Keratinocyte (primary cell): ENCODE measurements at places on chromosomes 5 and 9.

DNA sequence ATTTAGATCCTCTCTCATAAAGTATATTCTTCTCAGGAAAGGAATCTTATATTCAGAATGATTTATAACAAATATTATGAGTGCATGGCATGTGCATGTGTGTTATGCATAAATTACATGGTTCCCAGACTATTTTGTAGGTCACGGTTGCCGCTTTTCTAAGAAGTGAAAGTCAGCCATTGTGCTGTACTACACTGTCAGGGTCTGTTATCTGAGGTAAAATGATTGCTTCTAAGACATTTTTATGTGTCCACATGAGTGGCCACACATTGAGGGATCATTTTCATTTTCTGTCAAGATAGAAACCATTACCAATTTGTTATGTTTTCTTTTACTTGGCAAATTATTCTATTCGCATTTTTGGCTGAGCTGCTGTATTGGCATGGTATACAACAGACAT is 210.8 kb downstream of the CWC27 start:
- DNase-seq, result no peak
- H3K4me1 ChIP-seq, result no peaks in the 10 kb centered on the region
- H3K4me3 ChIP-seq, result no peak overlapping the region
- no peak overlapping the region for H3K27ac ChIP-seq

- no peaks in the 10 kb centered on the region for H3K4me1 ChIP-seq
- no peak overlapping the region for H3K4me3 ChIP-seq
- no peaks in the 10 kb centered on the region for H3K27me3 ChIP-seq
- H3K36me3 ChIP-seq, result peaks cover 17% of the 10 kb centered on the region
These were observed 15.4 kb downstream of the REEP5 start for GRCh38 chr5:112906637-112907036.

DNA sequence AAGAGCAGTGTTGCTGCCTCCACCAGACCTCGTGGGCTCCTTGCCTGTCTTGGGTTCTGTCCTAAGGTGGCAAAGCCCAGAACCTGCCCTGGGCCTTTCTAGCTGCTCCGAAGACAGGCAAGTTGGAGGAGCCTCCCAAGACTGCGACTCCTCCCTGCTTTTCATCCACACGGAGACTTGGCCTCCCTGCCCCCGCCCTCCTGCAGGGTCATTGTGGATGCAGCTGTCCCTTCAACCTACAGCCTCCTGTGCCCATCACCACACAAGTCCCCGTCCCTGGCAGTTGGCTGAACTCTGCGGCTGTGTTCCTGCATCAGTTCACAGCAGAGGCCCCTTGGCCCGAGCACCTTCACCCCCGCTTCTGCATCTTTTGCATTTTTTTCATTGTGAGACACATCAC is 59.2 kb downstream of the WNK2 start:
- no peaks in the 10 kb centered on the region for H3K36me3 ChIP-seq
- H3K4me3 ChIP-seq, result no peak overlapping the region
- no peak for DNase-seq
- no peaks in the 10 kb centered on the region for H3K4me1 ChIP-seq
- peaks cover 11% of the 10 kb centered on the region for H3K27me3 ChIP-seq

DNA sequence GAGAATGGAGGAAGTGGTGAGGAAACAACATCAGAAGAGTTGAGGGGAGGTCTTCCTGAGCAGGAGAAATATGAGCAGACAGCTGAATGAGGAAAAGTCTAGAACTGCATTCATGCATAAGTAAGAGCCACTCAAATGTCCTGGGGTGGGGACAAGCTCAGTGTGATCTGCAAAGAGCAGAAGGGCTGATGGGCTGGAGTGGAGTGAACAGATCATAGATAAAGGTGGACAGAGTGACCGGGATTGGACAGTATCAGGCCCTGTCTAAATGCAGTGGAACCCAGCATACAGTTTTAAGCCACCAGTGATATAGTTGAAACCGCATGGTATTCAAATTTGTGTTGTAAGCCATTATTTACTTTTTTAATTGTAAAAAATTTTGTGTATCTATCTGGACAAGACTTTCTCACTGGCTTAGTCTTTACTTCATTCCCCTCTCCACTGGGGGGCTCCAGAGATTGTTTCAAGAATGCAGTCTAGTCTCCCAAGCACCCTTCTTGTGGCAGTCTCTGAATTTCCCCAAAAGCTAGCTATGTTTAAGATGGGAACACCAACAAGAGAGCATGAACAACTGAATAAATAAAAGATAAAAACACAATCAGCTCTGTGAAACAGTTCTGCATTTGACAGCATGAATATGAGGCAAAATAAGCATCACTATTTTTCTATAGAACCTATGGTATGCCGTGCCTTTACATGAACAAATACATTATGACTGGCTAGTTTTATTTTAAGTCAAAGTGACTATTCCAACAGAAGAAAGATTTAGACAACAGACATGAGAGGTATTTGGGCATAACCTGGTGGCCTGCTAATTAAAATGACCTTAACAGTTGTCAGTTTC is 10.7 kb upstream of the STK32A start:
- no peaks in the 10 kb centered on the region for H3K36me3 ChIP-seq
- no peaks in the 10 kb centered on the region for H3K27me3 ChIP-seq
- H3K27ac ChIP-seq, result no peak overlapping the region
- DNase-seq, result no peak

- H3K4me1 ChIP-seq, result no peaks in the 10 kb centered on the region
- H3K27ac ChIP-seq, result no peak overlapping the region
- no peak for DNase-seq
- H3K4me3 ChIP-seq, result no peak overlapping the region
- no peaks in the 10 kb centered on the region for H3K36me3 ChIP-seq
- H3K27me3 ChIP-seq, result no peaks in the 10 kb centered on the region
These were observed 8.0 kb upstream of the CCDC112 start for GRCh38 chr5:115304496-115304895.

DNA sequence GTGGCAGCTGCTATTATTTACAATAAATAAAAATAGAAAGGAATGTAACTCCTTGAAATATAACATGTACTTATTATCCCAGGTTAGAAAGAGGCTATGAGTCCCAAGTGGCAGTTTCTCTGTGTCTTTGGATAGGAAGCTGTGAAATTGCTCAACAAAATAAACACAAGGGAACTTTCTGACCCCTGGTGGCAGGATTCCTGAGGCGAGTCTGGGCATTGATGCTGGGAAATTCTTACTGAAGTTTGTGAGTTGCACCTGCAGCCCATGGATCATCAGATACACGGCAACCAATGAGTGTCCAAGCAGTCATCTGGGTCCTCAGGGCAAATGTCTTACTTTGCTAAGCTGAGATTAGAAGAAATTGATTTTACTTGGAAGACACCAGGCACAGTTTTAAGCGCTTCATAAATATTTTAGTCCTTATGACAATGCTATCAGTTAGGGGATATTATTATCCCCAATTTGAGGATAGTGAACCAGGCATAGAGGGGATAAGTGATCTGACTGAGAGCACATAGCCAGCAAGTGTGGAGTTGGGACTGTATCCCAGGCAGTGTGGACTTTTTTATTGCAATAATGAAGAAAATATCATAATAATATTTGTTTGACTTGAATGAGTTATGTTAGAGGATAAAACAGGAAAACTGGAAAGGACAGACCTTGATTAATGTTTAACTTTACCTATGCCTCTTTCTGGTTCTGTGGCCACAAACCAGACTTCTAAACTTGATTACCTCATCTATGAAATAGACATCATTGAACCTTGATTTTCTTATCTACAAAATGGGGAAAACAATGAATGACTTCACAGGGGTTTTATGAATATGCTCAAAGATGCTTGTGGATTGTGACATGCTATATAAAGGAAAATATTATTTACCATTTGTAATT is 265.5 kb upstream of the ADAMTSL1 start:
- no peak overlapping the region for H3K27ac ChIP-seq
- peaks cover 3% of the 10 kb centered on the region for H3K27me3 ChIP-seq
- DNase-seq, result peak; percentile 5

DNA sequence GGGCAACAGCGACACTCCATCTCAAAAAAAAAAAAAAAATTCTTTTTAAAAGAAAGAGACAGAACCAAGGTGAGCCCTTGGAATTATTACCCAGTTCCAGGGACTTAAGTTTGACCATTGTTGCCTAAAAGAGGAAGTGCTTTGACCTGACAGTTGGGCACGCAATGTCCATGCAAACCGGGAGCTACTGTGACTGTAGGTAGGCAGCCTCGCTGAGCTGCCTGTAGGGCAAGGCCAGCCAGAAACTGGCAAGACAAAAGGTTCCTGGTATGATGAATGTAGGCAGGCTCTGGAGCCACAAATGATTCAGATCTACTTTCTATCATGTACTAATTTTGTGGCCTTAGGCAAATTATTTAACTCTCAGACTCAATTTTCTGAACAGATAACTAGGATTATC is 334.8 kb upstream of the ZNF462 start:
- H3K36me3 ChIP-seq, result no peaks in the 10 kb centered on the region
- no peak overlapping the region for H3K4me3 ChIP-seq
- no peak overlapping the region for H3K27ac ChIP-seq
- DNase-seq, result peak; percentile 9

- H3K4me1 ChIP-seq, result no peaks in the 10 kb centered on the region
- H3K4me3 ChIP-seq, result no peak overlapping the region
- peaks cover 17% of the 10 kb centered on the region for H3K36me3 ChIP-seq
- no peak overlapping the region for H3K27ac ChIP-seq
- no peaks in the 10 kb centered on the region for H3K27me3 ChIP-seq
These were observed 42.9 kb downstream of the LRRTM2 start for GRCh38 chr5:138832218-138832617.

DNA sequence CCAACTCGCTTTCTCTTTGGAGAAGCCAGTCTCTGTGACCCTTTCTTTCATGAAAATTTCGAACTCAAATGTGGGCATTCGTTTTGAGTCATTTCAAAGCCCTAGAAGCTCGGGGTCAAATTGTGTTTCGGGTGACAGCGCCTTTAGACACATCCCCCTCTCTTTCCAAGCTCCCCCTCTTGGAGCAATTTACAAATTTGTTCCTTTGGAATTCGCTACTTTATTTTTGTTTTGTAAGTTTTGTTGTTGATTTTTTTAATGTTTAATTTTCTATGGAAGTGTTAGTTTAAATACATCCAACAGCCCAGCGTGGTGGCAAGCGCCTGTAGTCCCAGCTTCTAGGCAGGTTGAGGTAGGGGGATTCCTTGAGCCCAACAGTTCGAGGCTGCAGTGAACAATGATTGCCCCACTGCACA is 4.6 kb upstream of the BARX1 start:
- H3K4me1 ChIP-seq, result no peaks in the 10 kb centered on the region
- H3K27ac ChIP-seq, result no peak overlapping the region
- H3K4me3 ChIP-seq, result no peak overlapping the region
- H3K27me3 ChIP-seq, result peaks cover 73% of the 10 kb centered on the region

DNA sequence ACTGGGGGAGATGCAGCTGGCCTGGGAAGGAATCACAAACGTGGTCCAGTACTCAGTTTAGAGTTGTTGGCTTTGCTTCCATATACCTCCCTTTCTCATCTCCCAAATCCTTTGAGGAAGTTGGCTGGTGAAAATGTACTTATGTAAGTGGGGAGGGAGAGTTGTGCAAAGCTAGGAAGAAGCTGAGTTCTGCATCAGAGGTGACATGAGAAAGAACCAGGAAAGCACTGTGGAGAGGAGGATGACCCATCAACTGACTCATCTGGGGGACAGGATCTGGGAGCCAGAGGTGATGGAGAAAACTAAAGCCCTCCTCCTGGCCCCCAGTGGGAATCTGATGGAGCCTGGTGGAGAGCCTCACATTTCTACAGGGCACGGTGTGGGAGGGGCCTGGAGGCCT is 16.2 kb downstream of the KCNMB1 start:
- H3K4me3 ChIP-seq, result no peak overlapping the region
- H3K27ac ChIP-seq, result no peak overlapping the region
- no peaks in the 10 kb centered on the region for H3K4me1 ChIP-seq
- DNase-seq, result no peak
- H3K27me3 ChIP-seq, result no peaks in the 10 kb centered on the region

GRCh38 chr5:134526483-134527155 is 1.1 kb downstream of the JADE2 start:
- peak overlapping the region; percentile 74 for H3K27ac ChIP-seq
- H3K36me3 ChIP-seq, result no peaks in the 10 kb centered on the region
- no peaks in the 10 kb centered on the region for H3K27me3 ChIP-seq
- peak overlapping the region; percentile 57 for H3K4me3 ChIP-seq

DNA sequence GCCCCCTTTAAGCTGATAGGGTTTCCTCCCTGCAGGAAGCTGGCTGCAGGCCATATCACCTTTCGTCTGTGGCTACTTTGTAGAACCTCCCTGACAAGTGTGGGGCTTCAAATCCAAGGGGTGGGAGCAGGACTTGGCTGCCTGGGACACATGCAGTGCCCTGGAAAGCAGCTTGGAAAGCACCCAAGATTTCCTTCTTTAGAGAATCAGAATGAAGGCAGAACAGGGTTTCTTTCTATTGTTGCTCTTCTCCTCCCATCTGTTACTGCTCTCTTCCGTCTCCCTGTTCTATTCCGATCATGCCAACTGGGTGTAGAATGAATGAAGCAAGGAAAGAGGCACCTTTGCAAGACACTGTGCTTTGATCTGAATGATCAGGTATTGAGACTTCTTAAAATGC is 282.2 kb downstream of the MED10 start:
- H3K36me3 ChIP-seq, result no peaks in the 10 kb centered on the region
- no peaks in the 10 kb centered on the region for H3K27me3 ChIP-seq
- DNase-seq, result no peak

GRCh38 chr5:176901260-176902101 is 2.3 kb upstream of the HK3 start:
- no peak overlapping the region for H3K27ac ChIP-seq
- H3K36me3 ChIP-seq, result peaks cover 7% of the 10 kb centered on the region
- no peak for DNase-seq
- H3K4me3 ChIP-seq, result no peak overlapping the region

- H3K4me1 ChIP-seq, result no peaks in the 10 kb centered on the region
- H3K36me3 ChIP-seq, result peaks cover 25% of the 10 kb centered on the region
- no peak overlapping the region for H3K27ac ChIP-seq
- H3K27me3 ChIP-seq, result no peaks in the 10 kb centered on the region
- DNase-seq, result no peak
These were observed 40.0 kb downstream of the MARCHF6 start for GRCh38 chr5:10393491-10393890.

DNA sequence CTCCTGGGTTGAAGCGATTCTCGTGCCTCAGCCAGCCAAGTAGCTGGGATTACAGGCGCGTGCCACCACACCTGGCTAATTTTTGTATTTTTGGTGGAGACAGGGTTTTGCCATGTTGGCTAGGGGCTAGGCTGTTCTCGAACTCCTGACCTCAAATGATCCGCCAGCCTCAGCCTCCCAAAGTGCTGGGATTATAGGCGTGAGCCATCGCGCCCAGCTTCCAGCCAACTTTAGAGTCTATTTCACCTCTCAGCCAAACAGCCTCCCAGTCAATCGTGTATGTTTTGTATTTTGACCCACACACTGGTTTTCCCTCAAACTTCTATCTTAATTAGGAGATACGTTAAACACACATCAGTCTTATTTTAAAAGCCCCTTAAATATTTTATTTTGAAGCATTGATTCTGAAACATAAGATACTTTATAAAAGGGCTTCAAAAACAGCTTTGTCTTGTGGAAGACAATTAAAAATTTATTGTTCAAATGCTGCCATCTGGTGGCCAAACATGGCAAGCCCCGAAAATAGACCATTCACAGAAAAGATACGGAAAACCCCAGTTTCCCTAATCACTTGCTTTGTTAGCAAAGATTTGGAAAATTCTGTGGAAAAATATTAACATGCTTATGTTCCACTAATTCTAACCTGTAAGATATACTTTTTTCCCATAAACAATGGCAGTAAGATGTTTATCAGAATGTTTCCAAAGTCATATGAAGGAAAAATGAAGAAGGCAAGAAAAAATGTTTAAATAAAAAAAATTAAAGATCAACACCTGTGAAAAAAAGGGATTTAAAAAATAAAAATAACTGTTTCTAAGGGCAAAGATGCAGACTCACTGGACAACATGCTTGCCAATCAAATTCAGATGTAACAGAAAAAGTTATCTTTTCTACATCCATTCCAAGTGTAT is 33.1 kb downstream of the APTX start:
- H3K4me3 ChIP-seq, result no peak overlapping the region
- no peaks in the 10 kb centered on the region for H3K27me3 ChIP-seq
- H3K27ac ChIP-seq, result no peak overlapping the region
- no peak for DNase-seq
- H3K36me3 ChIP-seq, result peaks cover 6% of the 10 kb centered on the region
